T-helper 17 cell (primary cell): ENCODE measurements at places on chromosomes 2 and 18. TPM values are rescaled to one million over a fixed set of nuclear protein-coding genes. Genes with fewer than 3 reads are reported as not detected.

The UPP2 gene
- total RNA-seq: not detected

The ALPP gene
- total RNA-seq: 0.29 TPM

The IL1R2 gene
- total RNA-seq: 1.9 TPM

The ANKRD62 gene
- not detected for total RNA-seq

The SLC38A11 gene
- not detected for total RNA-seq

The IL36RN gene
- not detected for total RNA-seq

DNA sequence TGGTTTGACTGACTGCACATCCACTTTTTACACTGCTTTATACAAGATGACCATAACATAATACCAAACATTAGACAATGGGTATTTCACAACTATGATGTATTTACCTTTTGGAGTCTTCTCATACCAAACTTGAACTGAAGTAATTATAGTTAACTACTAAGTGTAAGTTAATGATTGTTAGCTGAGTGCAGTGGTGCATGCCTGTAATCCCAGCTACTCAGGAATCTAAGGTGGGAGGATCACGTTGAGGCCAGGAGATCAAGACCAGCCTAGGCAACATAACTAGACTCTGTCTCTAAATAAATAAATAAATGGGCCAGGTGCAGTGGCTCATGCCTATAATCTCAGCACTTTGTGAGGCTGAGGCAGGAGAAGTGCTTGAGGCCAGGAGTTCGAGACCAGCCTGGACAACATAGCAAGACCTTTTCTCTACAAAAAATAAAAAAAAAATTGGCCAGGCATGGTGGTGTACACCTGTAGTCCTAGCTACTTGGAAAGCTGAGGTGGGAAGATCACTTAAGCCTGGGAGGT, 44.9 kb upstream of the ORC2 start:
- H3K4me3 ChIP-seq: no peak overlapping the region
- H3K27me3 ChIP-seq: no peaks in the 10 kb centered on the region
- DNase-seq: no peak
- no peak overlapping the region for H3K27ac ChIP-seq

DNA sequence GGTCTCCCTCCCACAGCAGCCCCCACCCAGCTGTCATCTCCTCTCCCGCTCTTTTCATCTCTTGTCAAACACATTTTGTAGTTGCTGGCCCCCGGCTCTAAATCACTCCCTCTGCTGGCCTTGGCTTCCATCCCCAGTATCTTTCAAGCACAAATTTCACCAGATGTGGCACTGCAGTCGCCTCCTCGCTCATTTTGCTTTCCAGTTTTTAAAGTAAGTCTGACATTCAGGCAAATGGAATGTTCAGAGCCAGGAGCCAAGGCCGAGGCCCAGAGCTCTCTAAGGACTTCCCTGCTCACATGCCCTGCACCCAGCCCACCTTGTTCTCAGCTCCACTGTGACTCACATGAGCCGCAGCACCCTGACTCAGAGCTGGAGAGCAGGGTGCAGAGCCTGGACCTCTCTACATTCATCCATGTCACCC, 158.4 kb downstream of the GALNT14 start:
- peaks cover 3% of the 10 kb centered on the region for H3K36me3 ChIP-seq
- no peak overlapping the region for H3K4me3 ChIP-seq
- peaks cover 63% of the 10 kb centered on the region for H3K27me3 ChIP-seq

DNA sequence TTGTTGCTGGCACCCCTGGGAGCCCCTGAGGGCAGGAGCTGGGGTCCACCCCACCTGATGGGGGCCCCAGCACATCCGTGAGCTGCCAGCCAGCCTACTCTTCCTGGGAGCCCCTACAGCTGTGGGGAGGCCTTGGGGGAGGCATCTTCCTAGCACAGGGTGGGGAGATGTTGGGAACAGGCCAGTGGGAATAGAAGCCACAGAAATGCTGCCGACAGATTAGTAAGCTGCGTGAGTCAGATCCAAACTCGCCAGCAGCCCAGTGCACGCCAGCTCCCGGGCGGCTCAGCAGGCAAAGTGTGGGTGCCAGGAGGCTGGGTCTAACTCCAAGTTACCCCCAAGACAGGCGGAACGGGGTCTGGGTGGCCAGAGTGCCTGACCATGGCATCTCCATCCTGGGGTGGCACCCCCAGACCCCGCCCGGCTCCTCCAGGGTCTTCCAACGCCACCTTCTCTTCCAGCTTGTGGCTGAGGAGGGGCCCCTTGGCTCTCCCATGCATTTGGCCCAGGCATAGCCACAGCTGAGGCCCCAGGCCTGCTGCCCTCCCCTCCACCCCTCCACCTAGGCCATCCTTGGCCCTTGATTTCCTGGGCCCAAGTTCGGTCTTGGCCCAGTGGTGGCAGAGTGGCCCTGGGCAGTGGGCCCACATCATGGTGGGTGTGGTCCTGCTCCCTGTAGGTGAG, 15.3 kb downstream of the CROCC2 start:
- H3K27ac ChIP-seq: peak overlapping the region; percentile 43
- no peaks in the 10 kb centered on the region for H3K36me3 ChIP-seq
- no peak for DNase-seq
- no peak overlapping the region for H3K4me3 ChIP-seq
- peaks cover 9% of the 10 kb centered on the region for H3K27me3 ChIP-seq

DNA sequence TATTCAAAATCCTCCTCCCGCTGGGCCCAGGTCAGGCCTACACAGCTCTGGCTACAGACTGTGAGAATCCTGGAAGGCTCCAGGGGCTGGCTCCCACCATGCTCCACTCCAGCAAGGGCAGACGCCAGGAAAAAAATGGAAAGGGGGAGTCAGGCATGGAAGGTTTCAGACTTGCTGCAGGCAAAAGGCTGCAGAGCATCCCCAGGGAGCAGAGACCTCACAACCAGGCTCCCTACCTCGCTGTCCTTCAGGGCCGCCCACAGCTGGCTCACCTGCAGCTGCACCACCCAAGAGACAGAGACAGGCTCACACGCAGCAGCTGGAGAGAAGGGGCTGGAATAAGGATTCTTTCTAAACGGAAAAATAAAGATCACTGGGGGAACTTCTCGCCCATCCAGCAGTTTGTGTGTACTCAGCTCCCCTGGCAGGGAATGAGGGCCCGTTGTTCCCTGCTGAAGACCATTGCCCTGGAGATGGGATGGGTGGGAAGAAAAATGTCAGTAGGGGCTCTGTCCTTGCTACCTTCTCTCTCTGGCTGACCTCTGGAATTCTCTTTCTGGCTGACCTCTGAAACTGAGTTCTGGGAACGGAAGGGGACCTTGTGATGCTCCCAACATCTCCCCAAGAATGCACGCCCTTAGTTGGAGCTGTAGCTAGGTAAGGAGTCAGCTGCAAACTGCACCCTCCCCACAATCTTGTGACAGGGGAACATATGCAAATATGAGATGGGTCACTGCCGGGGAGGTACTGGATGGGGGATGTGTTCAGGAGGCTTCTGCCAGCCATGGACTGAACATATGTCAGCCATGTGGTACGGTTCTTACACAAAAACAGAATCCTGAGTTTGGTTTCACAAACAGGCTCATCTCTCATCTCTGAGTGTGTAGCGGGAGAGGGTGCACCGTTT, 34.5 kb downstream of the BCL2 start:
- H3K27me3 ChIP-seq: no peaks in the 10 kb centered on the region
- peak overlapping the region; percentile 61 for H3K4me3 ChIP-seq
- H3K36me3 ChIP-seq: peaks cover 7% of the 10 kb centered on the region
- peaks cover 37% of the 10 kb centered on the region for H3K4me1 ChIP-seq
- no peak for DNase-seq

DNA sequence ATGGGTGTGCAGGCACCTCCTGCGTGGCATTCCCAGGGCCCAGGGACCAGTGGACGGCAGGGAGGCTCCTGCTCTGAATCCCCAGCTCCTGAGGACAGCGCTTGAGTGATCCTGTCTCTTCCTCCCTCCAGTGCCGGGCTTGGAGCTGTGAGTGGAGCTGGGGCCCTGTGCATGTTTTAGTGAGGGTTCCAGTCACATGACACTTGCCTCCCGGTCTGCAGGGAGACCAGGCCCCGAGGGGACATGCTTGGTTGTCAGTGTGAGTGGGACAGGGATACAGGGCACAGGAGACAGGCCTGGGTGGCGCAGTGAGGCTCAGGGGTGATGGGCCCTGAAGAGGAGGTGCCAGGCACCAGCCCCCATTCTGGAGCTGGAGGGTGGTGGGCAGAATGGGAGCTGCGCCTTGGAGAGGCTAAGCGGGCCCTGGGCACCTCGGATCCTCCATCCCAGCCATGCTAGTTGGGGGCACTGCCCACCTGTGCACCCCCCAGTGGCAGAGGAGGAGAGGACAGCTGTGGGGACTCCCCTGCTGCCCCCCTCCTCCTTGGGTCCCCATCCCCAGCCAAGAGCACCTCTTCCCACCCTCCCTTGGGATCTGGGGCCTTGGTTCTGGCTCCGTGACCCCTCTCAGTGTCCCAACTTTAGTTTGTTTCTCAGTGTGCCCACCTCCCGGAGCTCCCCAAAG, 12.0 kb downstream of the ARHGEF4 start:
- no peak overlapping the region for H3K27ac ChIP-seq
- H3K4me1 ChIP-seq: no peaks in the 10 kb centered on the region
- no peak overlapping the region for H3K4me3 ChIP-seq
- no peak for DNase-seq

DNA sequence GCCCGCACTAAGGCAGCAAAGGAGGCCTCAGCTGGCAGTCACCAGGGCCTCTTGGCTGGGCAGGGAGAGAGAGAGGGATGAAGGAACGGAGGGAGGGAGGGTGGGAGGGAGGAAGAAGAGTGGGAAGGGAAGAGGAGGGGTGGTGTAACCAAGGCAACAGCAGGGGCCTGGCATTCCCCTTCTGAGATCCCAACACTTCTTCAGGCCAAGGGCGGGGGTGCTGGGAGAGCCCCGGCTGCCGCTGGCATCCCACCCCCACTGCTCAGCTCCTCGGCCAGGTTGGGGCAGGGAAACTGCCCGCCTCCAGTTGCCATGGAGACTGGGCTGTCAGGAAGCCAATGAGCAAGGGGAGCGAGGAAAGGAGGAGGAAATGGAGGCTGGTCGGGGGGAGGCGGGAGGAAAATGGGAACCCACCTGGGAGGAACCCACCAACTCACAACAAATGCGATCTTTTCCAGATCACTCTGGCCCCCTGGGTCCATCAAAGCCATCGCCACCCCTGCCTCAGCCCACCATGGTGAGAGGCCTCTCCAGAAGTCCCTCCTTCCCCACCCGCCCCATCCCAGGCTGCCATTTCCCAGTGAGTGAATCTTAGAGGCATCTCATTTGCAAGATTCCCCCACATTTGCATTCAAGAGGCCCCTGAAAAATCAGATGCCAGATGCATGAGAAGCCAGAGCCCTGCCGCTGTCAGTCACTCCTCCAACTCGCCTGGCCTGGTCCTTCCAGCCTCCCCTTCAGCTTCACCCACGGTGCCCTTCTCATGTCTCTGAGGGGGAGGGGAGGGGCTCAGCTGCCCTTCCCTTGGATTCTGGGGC, 12.4 kb downstream of the SH2D6 start:
- DNase-seq: no peak
- H3K27me3 ChIP-seq: no peaks in the 10 kb centered on the region
- H3K4me1 ChIP-seq: peaks cover 4% of the 10 kb centered on the region
- no peak overlapping the region for H3K27ac ChIP-seq

DNA sequence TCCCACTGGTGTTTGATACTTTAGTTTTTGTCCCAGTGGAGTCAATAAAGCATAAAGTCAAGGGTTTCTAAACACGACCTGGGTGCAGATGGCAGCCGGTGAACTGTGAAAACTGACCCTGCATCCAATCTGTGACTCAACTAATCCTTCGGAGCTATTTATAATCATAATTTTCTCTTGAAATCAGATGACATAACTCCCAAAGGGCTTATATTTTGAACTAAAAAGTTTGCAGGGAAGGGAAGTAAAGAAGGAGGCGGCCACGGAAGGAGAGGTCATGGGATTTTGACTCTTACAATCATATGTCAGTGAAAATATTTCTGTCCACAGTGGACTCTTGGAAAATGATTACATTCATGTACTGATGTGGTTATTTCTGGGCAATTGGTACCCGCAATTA, 178.5 kb downstream of the PDE1A start:
- no peaks in the 10 kb centered on the region for H3K27me3 ChIP-seq
- H3K4me1 ChIP-seq: no peaks in the 10 kb centered on the region
- H3K4me3 ChIP-seq: no peak overlapping the region
- DNase-seq: no peak

DNA sequence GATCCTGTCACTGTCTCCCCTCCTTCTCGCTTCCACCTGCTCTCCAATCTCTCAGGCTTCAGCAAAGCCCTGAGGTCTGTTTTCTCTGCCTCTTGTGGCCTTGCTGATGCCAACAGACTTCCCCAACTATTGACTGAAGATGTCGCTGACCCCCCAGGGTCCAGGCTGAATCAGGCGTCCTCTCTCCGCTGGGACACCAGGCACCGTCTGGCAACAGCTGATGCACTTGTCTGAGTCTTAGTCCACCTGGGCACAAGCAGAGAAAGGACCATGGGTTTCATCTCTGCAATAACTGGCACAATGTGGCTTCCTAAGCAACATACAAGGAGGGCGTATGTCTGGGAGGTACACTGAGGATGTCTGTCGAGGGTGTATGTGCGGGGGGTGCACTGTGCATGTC, 248.7 kb upstream of the MYT1L start:
- no peak for DNase-seq
- H3K36me3 ChIP-seq: no peaks in the 10 kb centered on the region
- H3K4me1 ChIP-seq: no peaks in the 10 kb centered on the region
- H3K27ac ChIP-seq: no peak overlapping the region

- DNase-seq: no peak
- H3K27me3 ChIP-seq: no peaks in the 10 kb centered on the region
Observed at GRCh38 chr2:141611176-141611571, 519.6 kb downstream of the LRP1B start.

GRCh38 chr18:50586710-50587109, 26.8 kb downstream of the MAPK4 start:
- no peak for DNase-seq
- no peaks in the 10 kb centered on the region for H3K4me1 ChIP-seq
- H3K36me3 ChIP-seq: no peaks in the 10 kb centered on the region
- no peak overlapping the region for H3K27ac ChIP-seq
- no peak overlapping the region for H3K4me3 ChIP-seq

- H3K4me1 ChIP-seq: peaks cover 24% of the 10 kb centered on the region
- H3K27me3 ChIP-seq: no peaks in the 10 kb centered on the region
- DNase-seq: no peak
- H3K27ac ChIP-seq: no peak overlapping the region
- H3K36me3 ChIP-seq: peaks cover 8% of the 10 kb centered on the region
Observed at GRCh38 chr2:44166096-44166495, 2.6 kb upstream of the PPM1B start.

DNA sequence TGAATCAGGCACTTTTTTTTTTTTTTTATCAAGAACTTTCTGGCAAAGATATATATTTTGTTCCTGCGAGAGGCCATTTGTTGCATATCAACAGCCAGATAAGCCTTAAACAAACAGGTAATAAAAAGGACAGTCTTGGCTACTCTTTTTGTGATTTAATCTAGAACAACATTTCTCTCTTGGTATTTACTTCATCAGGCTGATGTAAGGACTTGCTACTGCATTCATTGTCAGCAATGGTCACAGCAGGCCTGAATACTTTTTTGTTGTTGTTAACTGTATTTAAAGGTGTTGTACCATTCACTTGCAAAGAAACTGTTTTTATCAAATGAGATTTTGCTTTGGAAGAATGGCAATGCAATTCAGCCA, 683.8 kb downstream of the IRS1 start:
- no peaks in the 10 kb centered on the region for H3K4me1 ChIP-seq
- H3K36me3 ChIP-seq: no peaks in the 10 kb centered on the region
- no peak overlapping the region for H3K4me3 ChIP-seq
- peaks cover 13% of the 10 kb centered on the region for H3K27me3 ChIP-seq
- H3K27ac ChIP-seq: no peak overlapping the region

- no peaks in the 10 kb centered on the region for H3K27me3 ChIP-seq
- H3K27ac ChIP-seq: no peak overlapping the region
- no peaks in the 10 kb centered on the region for H3K4me1 ChIP-seq
Observed at GRCh38 chr2:16173893-16174692, 233.7 kb downstream of the MYCN start.
